ENCODE measurements at places on chromosomes 6 and 20.
A peak's percentile ranks its signal among the peaks of the same experiment; 100 is the strongest.

DNA sequence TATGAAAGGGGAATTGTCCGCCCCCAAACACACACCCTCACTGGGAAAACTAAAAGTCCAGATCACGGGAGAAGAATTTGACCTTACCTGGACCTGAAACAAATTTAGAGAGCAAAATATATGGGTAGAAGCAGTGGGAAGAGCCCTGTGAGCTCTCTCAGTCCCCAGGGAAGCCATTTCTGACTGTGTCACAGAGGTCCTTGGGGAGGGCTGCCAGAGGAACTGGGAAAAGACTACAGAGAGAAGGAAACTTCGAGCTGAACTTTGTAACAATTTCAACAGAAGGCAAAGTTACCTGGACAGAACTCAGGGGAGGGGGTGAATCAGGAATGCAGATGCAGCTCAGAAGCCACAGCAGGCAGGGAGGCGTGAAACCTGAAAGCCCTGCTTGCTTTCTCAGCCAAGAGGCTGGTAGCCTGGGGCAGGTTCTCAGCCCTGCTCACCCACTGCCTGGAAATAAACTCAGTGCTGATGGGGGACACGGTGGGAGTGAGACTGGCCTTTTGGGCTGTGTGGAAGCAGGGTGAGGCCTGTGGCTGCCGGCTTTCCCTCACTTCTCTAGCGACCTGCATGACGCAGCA, 163.8 kb downstream of the TMEM200A start:
- DNase-seq: no peak

DNA sequence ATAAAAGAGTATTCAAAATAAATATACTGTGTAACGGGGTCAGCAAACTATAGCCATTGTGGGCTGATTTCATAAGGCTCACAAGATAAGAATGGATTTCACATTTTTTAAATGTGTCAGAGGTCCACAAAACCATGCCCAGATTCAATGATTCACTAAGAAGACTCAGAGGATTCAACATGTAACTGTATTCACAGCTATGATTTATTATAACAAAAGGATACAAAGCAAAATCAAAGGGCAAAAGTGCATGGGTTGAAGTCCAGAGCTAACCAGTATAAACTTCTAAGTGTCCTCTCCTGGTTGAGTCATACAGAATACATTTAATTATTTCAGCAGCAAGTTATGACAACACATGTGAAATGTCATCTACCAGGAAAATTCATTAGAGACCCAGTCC, 49.2 kb downstream of the TBC1D32 start:
- peak; percentile 70 for DNase-seq

DNA sequence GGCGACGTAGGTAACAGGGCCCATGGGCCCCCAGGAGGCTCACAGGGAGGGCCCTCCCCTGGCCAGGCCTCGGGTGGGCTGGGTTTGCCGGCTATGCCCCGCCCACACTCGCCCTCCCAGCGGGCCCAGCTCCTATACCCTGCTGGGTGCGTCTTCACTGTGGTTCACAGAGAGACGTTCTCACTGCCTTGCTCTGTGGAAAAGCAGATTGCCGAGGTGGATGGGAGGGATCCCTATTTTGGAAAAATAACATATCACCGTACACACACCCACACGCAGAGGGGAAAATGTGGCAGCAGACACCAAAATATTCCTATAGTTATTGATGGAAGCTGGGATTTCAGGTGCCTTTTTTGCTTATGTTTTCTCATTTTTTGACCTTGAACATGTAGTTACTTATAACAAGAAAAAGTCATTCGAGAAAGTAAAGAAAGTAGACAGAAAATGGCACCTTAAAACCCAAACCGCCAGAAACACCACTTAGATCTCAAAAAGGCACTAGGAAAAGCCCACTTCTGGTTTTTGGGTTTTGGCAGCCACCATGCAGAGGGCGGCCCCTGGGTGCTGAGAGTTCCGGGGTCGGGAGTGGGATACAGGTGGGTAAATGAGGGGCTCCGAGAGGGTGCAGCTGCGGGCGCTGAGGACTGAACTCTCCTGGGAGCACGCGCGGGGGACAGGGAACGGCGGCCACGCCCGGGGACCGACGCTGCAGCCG, 49.4 kb downstream of the TMEM242 start:
- no peak for DNase-seq

GRCh38 chr6:52365866-52366540, 4.1 kb downstream of the PAQR8 start:
- DNase-seq: no peak

DNA sequence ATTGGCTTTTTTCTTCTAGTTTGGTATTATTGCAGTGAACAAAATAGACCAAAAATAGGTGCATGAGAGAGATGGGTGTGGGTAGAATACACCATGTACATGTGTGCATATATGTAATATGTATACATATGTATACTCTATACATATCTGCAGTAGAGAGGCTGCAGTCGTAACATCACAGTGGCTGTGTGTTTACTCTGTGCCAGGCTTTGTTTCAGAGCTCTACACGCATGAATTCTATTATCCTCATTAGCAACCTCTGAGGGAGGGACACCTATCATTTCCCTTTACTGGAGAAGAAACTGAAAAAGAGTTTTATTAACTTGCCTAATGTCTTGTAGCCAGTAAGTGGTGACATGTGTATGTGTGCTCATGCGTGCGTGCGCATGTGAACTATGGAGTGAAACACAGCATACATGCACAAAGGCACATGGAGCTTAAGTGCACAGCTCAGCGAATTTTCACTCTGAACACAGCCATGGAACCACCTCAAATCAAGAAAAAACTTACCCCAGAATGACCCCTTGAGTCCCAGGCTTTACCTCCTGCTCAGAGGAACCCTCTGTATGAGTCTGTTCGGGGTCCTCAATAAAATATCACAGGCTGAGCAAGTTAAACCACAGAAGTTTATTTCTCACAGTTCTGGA, 452.5 kb downstream of the CDH26 start:
- no peak for DNase-seq

DNA sequence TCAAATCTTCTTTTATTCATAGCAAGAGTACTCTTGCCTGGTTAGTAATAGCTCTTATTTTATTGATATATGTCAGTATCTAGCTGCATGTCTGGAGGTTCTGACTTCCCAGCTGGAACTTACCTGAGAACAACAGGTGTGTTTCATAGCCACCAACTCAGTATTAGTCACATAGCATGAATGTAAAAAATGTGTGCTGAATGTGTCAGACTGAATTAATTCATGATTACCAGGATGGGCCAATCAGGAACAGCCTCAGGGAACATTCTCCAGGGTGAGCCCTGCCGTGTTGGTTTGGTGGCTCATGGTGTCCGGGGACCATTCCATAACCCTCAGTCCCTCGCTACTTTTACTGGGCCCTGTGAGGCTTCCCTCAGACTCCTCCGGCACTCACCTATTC, 99.7 kb downstream of the TULP4 start:
- no peak for DNase-seq

GRCh38 chr6:132530293-132530974, 7.6 kb upstream of the TAAR9 start:
- peak; percentile 23 for DNase-seq
